ENCODE measurements at places on chromosomes 5 and 9.
A peak's percentile ranks its signal among the peaks of the same experiment; 100 is the strongest.

DNA sequence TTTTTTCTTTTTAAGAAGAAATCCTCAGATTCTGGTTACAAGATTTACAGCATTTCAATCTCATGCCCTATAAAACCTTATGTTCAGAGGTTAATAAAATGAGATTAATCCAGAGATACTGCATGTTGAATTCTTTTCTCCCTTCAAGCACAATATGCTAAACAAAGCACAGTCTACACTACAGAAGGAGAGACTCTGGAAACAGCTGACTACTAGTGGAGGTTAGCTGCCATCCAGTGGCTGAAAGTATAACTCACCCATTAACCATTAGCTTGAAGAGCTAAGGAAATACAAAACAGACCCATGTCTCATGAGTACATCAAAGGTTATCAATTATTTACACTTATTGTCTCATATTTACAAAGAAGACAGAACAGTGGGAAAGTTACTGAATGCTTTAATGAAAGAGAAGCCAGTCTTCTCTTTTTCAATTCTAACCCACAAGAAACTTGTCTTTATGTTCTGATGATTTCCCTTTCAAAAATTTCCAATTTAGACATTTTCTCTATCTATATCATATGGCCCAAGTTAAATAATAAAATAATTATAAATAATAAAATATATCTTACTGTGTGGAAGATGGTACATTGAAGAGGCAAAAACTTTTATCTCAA is 12.7 kb upstream of the DNAH5 start:
- DNase-seq, result peak; percentile 67

DNA sequence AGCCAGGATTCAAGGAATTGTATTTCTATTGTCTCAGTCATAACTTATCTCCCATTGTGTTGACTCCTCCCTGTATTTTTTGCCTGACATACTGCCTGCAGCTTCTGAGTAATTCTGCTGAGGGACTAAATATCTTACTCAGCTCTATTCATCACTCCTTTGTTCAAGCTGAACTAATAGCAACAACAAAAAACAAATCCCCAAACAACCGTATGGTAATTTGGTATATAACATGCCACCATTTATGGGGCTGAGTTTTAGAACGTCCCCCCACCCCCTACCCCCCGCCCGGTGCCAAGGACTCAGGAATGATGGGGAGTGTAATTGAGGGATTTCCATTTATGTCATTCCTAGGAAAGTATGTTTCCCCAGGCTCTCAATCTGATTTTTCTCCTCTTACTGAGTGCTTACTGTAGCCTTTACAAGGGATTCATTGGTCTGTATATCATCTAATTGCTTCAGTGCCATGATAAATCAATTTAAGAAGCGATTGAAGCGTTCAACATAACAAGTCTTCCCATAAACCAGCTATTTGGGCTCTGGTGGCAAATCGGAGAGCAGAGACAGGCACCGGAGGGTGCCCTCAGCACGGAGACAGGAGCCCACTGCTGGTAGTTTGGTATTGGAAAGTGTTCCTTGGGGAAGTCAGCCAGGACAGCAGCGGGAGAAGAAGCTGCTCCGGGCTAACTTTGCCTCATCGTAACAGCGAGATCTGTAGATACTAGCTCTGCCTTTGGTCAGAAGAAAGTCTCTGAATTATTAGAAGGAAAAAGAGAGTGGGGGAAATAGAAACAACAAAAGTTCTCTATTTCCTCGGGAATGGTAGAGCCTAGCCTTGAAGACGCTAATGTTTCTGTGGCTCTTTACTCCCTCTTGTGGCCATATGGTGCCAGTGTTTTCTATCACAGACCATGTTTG is 40.7 kb upstream of the HSD17B4 start:
- peak; percentile 59 for DNase-seq

DNA sequence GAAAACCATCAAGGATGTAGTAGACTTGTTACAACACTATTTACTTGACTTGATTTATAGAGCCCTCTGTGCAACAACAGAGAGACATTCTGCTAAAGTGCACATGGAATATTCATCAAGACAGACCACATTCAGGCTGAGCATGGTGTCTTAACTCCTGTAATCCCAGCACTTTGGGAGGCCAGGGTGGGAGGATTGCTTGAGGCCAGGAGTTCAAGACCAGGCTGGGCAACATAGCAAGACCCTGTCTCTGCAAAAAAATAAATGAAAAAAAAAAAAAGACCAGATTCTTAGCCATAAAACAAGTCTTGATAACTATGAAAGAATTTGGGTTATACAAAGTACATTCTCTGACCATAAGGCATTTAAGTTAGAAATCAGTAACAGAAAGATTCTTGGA is 25.3 kb downstream of the DENND4C start:
- no peak for DNase-seq

DNA sequence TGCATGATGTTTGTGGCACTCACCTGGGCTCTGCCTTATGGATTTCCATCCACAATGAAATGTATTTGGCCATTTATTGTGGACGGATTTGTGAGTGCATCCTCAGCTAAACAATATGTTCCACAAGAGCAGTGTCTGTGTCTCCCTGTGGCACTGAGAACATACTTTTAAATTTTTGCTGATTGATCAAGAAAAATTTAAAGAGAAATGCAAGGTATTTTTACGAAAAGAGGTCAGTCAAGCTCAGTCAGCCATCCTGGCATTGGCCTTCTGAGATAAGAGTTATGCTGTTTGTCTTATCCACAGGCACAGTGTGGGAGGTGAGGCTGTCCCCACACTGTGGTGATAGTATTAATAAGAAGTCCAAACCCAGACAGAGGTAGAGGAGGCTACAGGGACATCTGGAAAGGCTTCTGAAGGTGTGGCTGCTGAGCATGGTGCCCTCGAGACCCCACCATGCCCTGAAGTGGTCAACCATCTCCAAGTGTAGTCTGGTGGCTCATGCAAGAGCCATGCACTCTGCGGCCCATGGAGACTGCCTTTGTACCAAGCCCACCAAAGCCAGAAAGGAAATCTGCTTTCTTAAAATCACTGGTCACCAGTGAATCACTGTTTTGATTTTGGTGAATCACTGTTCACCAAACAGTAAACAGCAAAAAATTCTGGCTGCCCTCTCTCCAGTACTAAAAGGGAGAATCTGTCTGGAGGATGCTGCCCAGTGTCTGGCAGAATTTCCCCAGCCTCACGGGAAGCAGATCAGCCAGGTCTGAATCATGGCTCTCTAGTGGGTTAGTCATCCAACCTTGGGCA is 28.8 kb downstream of the SPOCK1 start:
- no peak for DNase-seq

GRCh38 chr5:132497488-132497997 is 7.0 kb upstream of the IRF1 start:
- DNase-seq, result no peak

- DNase-seq, result no peak
Observed at GRCh38 chr5:1219098-1219767, 5.9 kb upstream of the SLC6A18 start.

GRCh38 chr5:151257731-151258181 is 4.8 kb downstream of the GM2A start:
- DNase-seq, result no peak

GRCh38 chr5:142749321-142749720 is 20.9 kb upstream of the ARHGAP26 start:
- no peak for DNase-seq
